ENCODE measurements at places on chromosomes 5 and 9.

GRCh38 chr9:135174248-135174647 is 86.8 kb downstream of the OLFM1 start:
- DNase-seq, result no peak

- DNase-seq, result no peak
Observed at GRCh38 chr5:7546555-7546954, 150.6 kb downstream of the ADCY2 start.

DNA sequence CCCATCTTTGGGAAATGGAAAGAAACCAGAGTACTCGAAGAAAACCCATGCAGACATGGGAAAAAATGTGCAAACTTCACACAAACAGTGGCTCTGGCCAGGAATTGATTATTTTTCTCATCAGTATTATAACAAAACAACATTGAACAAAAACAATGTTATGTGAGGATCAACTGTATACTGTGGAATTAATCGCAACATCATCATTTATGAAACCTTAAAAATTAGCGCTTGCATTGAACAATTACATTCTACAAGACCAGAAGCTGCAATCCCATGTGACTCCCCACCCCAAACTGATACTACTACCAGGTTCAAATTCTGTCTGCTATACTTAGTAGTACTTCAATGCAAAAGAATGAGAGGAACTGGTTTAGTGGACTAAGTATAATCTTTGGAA is 390.7 kb upstream of the PIK3R1 start:
- DNase-seq, result no peak

GRCh38 chr5:97095318-97095732 is 47.1 kb downstream of the LIX1 start:
- DNase-seq, result no peak

DNA sequence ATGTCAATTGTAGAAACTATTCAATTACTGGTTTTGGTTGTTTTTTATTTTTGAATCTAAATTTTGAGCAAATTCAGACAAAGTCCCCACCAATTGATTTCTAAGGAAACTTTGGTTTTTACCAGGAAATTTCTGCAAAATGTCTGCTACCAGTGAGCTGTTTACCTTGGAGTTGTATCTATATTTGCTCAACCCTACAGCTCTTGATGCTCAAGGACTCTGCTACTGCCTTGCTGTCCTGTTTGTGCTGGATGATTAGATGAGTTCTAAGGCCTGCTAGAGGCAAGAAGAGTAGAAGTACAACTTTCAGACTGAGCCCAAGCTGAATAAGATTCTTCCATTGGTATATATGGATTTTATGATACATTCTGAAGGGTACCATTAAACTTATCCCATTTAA is 42.6 kb upstream of the KIF2A start:
- DNase-seq, result no peak

- peak; percentile 71 for DNase-seq
Observed at GRCh38 chr9:69391946-69392345, 66.9 kb downstream of the ENTREP1 start.

- DNase-seq, result no peak
Observed at GRCh38 chr9:90029996-90030395, 425.2 kb downstream of the GADD45G start.

GRCh38 chr9:121261107-121261460 is 6.9 kb upstream of the GSN start:
- peak; percentile 73 for DNase-seq

DNA sequence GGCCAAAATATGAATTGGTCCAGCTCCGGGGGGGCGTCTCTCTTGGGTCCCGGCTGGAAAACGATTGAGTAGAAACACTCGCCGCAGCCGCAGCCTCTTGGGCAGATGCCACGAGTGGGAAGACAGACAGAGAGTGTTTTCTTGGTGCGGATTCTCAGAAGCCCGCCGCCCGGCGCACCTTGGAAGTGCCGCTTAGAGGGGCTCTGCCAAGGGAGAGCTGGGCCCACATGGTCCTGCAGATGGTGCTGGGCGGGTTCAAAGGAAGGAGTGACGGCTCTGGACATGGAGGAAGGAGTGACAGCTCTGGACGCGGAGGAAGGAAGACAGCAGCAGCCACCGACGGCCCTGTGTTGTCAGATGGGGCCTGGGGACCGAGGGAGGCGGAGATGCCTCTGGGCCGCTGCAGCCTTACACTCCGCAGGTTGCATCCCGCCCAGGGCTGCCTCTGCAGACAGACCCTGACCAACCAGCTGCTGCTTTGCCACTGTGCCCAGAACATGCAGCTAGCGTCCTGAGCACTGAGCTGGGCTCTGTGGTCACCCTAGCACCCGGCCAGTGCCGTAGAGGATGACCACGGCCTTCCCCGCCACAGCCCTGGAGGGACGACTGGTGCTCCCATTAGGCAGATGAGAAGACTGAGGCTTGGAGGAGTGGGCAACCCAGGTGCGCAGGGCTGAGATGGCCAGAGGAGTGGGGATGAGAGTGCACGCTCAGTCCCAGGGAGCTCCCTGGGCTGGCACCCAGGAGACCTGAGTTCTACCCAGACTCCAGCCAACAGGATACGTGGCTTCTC is 20.8 kb upstream of the QRFP start:
- DNase-seq, result no peak

Data from lung (tissue), 17 donors.